ENCODE measurements at places on chromosomes 7 and 10. TPM values are rescaled to one million over a fixed set of nuclear protein-coding genes. Genes with fewer than 3 reads are reported as not detected.

DNA sequence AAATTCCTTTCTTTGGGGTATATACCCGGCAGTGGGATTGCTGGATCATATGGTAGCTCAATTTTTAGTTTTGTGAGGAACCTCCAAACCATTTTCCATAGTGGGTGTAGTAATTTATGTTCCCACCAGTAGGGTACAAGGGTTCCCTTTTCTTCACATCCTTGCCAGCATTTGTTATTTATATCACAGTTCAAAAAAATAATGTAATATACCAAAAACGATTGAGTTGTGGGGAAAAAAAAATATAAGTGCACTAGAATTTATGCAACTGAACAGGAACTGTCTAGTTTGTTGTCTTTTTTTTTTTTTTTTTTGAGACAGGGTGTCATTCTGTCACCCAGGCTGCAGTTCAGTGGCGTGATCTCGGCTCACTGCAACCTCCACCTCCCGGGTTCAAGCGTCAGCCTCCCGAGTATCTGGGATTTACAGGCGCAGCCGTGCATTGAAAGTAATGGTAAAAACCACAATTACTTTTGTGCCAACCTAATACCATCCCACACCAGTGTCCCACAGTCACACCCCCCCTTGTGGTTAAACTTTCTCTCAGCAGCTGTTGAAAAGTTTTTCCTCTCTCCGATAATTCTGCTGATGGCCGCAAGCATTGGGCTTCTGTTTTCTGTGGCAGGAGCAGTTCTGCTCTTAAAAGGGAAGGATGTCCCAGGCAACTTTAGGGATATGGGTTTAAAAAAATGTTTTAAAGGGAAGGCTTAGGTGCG lies 6.8 kb upstream of the LAT2 start:
- DNase-seq = peak; percentile 48

GRCh38 chr7:133253519-133253875 lies 619 bp downstream of the EXOC4 start:
- DNase-seq = peak; percentile 21

Gene SLC26A5
- not detected for total RNA-seq

GRCh38 chr7:73831584-73831833 lies 713 bp downstream of the CLDN4 start:
- DNase-seq = no peak

Gene HOXA6
- not detected for total RNA-seq

GRCh38 chr7:112876877-112877276 lies 86.7 kb upstream of the TMEM168 start:
- no peak for DNase-seq

DNA sequence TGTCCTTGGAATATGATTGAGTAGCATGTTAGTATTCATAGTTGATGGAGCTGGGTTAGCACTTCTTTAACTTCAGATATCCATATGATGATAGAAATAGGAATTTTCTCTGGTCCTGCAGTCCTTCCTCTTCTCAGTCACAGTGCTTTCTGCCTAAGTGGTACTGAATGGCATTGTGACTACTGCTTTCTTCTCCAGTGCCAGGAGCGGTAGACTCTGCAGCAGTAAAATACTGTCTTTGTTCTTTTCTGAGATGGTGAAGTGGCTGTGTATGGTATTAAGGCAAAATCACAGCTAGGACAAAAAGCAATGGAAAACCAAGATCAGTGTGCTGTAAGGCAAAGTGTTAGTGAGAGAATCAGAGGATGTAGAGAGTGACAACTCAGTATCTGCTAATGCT lies 46.6 kb downstream of the C1GALT1 start:
- DNase-seq = no peak

DNA sequence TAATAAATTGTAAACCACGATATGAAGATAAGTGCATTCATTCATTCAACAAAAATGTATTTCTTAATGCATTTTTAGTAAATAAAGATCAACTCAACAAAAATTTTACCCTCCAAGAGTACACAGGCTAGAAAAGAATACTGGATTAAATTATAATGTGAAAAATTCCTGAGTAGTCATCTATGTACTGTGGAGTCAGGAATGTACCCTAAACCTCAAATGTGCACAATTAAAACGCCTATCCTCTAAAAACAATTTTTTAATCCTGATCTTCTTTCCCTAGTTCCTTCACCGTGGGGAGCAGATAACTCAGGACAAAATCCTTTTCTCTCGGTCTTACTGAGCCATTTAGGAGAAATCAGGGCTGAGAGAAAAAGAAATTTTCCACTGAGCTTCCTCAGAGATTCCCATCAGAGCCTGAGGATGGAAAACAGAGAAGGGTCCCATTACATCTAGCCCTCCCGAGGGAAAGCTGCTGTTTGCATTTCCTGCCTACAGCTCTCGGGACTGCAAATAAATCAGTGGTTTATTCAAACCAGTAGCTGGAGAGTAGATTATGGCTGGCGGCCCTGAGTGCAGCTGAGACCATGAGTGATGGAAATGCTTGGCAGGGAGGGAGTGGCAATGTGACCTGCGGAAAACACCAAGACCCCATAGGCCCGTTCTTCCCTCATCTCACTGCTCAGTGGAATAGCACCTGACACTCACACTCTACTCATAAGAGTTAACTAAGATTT lies 7.4 kb downstream of the TAS2R40 start:
- DNase-seq = no peak

- no peak for DNase-seq
Observed at GRCh38 chr10:4332764-4333458, 493.1 kb upstream of the AKR1E2 start.

GRCh38 chr10:94361171-94361794 lies 1.5 kb downstream of the NOC3L start:
- DNase-seq = peak; percentile 52

Gene KIN
- 6.2 TPM for total RNA-seq

- no peak for DNase-seq
Observed at GRCh38 chr10:98404571-98405359, 10.2 kb downstream of the PYROXD2 start.

Gene ZPBP
- total RNA-seq = not detected

Gene FBXL13
- total RNA-seq = 4.2 TPM

Gene FUOM
- 16.1 TPM for total RNA-seq

GRCh38 chr7:145394126-145394525 lies 558.3 kb upstream of the TPK1 start:
- DNase-seq = no peak

Measured in body of pancreas (tissue), 4 donors.